ENCODE measurements at places on chromosomes 1 and 21.

GRCh38 chr1:1062348-1063163, 11.6 kb downstream of the RNF223 start:
- no peak for DNase-seq

DNA sequence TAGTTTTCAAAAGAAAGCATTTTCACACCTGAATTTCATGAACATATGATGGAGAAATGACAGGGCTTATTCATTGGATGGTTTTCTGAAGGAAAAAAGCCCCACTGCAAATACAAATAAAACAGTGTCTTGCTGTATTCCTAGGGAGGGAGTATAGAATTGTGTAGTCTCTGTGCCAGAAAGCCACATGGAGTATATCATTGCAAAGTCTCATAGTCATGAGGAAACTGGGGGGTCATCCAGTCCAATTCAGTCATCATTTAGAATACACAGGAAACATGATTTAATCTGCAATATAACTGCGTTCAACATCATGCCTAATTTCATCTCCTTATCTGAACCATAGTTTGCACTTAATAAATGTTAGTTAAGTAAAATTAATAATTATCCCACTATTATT, 222.3 kb downstream of the NTNG1 start:
- DNase-seq, result no peak

- DNase-seq, result no peak
These were observed 1.4 kb downstream of the SFPQ start for GRCh38 chr1:35191429-35192055.

DNA sequence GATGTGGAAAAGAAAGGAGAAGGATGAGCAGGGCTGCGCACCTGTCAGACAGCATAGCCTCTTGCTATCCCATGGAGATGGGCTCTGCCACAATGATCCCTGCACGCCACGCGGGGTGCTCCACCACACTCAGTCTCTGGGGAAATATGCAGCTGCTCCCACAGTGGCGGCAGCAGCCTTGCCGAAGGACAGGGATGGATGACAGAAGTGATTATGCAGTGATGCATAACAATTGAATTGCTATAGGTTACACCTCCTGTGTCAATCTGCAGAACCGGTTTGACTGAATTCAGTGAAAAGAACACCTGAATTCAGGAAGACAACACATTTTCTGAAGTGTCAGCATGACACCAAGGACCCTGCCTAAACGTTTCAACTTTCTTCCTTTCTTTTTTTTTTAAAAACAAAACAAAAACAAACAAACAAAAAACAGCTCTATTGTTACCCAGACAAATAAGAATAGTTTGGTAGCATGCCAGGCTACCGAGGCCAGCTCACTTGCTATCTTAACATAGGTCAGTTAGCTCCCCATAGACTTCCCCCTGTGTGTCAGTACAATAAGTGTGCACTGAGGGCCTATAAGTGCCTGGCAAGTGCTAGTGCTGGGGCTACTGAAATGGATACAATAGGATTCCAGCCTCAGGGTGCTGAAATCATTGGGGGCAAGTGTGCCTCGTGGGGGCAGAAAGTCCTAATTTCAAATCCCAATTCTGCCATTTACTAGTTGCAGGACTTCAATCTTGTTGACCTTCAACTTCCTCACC, 127.6 kb upstream of the LMO4 start:
- DNase-seq, result no peak

- DNase-seq, result no peak
These were observed 22.4 kb upstream of the DDOST start for GRCh38 chr1:20683614-20684013.
